ENCODE measurements at places on chromosomes 3 and 15.

- DNase-seq, result no peak
Measured at GRCh38 chr3:33420966-33421365, 19.2 kb downstream of the UBP1 start.

DNA sequence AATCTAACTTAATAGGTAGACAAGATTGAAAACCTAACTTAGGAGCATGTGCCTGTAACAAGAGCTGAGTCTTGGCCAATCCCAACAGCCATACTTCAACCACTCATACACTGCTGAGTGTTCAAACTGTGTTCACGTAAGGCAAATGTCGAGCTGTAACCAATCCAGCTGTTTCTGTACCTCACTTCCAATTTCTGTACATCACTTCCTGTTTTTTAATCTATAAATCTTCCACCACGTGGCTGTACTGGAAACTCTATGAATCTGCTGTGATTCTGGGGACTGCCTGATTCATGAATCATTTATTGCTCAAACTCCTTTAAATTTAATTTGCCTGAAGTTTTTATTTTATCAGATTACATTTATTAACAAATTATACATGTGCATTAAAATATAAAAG is 44.6 kb upstream of the NEDD4 start:
- DNase-seq, result no peak

DNA sequence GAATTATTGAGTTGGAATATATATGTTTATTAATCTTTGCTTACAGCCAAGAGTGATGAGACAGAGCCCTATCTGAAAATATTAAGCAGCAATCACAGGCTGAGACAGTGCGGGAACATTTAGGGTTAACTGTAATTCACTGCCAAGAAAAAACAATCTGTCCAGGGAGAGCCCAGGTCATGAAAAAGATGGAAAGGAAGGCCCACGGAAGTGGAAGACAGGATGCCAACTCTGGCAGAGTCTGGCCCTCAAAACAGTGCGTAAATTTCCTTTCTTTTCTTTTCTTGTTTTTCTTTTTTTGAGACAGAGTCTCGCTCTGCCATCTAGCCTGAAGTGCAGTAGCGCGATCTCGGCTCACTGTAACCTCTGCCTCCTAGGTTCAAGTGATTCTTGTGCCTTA is 67.6 kb downstream of the SUMF1 start:
- no peak for DNase-seq

DNA sequence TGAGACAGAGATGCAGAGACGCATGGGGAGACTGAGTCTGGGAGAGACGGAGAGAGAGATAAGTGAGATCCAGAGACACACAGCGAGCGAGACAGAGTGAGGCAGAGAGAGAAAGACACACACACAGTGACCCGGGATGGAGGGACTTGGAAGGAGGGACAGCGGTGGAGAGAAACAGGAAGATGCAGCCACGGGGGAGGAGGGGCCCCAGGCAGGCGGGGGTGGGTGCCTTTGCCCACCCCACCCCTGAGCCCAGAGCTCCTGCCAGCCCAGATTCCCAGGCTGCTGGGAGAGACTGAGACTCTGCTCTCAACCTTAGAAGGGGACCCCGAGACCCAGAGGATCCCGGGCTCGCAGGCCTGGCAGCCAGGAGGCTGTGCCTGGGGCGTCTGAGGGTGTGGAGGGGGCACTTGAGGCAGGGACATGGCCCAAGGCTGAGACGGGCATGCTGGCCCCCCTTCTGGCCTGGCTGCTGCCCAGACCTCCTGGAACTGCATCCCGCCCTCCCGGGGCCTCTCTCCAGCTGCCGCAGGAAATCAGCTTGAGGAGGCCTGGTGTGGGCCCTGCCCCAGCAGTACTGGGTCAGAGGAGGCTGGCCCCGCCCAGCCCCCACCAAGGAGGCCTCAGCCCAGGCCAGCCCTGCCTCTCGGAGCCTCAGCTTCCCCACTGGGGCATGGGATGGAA is 18.1 kb downstream of the H1-8 start:
- DNase-seq, result no peak

DNA sequence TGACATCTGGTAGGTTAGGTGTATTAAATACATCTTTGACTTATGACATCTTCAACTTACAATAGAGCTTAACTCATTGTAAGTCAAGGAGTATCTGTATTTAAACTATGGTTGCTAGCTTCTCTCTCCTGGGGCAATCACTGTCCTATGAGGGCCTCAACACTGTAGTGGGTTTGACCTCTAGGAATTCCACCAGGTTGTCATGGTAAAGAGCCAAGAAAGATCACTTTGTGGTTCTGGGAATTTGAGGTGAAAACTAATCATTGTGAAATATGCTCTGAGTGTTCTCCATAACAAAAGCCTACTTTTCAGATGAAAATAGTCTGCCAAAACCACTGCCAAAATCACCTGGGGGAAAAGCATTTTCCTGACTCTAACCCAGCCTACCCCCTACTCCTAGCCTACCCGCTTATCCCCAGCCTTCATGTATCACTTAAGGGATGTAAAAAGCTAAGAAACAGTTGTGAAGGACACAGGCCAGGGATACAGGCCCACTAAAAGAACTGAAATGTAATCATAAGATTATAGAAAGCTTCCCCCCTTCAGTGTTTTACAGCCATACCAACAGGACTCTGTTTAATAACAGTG is 723.8 kb downstream of the MECOM start:
- DNase-seq, result no peak

- no peak for DNase-seq
Measured at GRCh38 chr3:87370007-87370406, 93.6 kb upstream of the POU1F1 start.

GRCh38 chr15:78418686-78419085 is 19.3 kb upstream of the IREB2 start:
- no peak for DNase-seq

- no peak for DNase-seq
Measured at GRCh38 chr3:60998858-60999257, 252.4 kb downstream of the FHIT start.

Data from activated gamma-delta T cell treated with Interleukin-2 at 50 U/mL for 16 hours (primary cell).